ENCODE measurements at places on chromosomes 7 and 10.

DNA sequence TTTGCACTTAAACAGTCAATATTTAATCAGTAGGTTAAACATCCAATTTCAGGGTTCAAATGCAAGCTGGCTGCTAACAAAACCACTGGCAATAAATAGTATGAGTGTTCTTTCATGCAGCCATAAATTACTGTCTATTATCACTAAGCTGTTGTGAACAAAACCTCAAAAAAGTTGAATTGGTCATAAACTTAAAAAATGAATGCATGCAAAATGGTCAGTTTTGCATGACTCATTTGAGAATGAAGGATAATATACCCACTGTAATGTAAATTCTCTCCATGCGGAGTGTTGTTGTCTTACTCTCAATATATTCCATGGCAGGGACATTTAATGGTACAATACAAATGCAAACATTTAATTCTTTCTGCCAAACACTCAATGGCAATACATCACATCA lies 226.4 kb downstream of the MAGI2 start:
- DNase-seq = no peak

GRCh38 chr10:811379-812175 lies 119.9 kb downstream of the LARP4B start:
- no peak for DNase-seq

DNA sequence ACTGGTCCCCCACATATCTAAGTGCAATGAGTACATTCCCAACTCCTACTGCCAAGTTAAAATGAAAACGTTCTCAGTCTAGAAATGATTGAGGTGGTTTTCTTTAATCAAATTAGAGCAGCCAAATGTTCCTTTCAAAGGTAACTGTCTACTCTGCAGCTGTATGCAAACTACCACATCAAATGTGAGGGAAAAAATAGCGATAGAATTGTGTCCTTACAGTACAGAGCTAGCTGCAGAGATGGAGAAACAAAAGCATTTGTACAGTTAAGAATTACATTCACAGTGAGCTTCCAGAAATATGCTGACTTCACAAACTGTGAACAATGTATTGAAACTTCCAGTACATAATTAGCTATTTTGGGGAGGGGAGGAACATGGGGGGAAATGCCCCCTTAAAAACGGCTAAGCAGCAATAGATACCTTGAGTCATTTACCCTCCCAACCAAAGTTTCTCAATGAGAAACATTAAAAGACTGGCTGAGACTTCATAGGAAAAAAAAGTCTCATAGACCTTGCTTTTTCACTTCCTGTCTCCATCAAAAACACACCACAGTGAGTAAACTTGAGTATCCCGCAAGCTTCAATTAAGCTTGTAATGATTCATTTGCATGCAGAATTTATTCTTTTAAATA lies 22.9 kb downstream of the CDK6 start:
- no peak for DNase-seq

DNA sequence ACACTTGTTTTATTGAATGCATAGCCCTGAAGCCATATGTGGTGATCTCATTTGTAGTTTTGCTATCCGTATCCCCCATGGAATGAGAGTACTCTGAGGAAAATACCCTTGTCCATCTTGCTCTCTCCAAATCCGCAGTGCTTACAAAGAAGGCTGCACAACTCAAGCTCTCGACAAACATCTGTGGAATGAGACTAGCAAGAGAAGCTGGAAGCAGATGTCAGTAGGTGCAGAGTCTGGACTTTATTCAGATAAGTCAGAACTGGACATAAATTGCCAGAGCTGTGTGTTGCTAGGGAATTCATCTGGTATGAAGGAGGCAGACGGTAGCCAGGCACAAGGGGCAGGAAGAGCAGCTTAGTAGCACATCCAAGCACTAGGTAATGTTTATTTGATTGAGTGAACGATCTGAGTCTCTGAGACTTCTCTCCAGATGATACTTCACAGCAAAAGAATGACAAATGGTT lies 1046.2 kb downstream of the XPNPEP1 start:
- DNase-seq = no peak

DNA sequence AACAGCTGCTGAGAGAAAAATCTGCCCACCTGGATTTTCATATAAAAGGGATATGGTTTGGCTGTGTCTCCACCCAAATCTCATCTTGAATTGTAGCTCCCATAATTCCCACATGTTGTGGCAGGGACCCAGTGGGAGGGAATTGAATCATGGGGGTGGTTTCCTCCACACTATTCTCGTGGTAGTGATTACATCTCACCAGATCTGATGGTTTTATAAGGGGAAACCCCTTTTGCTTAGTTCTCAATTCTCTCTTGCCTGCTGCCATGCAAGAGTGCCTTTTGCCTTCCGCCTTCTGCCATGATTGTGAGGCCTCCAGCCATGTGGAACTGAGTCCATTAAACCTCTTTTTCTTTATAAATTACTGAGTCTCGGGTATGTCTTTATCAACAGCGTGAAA lies 20.8 kb upstream of the MKI67 start:
- no peak for DNase-seq

DNA sequence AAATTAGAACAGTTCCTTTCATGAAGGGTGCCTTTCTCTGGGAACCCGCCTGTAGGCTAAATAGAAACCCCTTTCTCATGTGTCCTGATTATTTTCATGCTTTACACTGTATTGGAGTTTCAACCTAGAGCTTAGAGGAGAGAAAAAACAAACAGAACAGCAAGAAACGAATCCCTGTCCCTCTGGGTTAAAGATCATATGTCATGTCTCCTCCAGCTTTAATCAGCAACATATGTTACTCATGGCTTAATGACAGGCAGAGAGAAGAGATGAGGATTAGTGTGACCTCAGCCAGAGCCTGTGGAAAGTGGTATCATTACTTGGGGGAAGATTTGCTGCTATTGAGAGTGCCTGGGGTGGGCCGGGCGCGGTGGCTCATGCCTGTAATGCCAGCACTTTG lies 32.1 kb downstream of the CRCP start:
- no peak for DNase-seq

DNA sequence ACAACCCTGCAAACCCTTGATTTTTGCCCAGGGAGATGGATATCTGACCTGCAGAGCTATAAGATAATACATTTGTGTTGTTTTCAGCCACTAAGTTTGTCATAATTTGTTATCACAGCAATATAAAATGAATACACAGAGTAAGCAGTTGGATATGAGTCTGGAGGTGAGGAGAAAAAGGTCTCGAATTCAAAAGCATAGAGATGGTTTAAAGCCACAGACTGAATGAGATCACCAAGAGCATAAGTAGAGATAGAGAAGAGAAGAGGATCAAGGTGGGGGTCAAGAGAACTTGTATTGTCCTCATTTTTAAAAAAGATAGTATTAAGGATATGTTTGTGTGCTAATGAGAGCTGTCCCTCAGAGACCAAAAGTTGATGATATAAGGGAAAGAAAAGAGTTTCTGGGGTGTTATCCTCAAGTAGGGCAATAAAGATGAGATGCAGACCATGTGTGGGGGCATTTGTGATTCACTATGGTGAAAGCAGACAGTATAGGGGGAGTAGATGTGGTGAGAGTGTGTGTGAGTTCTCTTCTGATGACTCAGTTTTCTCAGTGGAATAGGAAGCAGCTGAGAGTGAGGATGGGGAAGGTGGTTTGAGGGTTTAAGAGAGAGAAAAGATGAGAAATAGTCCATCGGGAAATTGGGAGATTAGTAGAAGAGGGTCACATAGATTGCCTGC lies 25.8 kb upstream of the PCGF5 start:
- DNase-seq = no peak

DNA sequence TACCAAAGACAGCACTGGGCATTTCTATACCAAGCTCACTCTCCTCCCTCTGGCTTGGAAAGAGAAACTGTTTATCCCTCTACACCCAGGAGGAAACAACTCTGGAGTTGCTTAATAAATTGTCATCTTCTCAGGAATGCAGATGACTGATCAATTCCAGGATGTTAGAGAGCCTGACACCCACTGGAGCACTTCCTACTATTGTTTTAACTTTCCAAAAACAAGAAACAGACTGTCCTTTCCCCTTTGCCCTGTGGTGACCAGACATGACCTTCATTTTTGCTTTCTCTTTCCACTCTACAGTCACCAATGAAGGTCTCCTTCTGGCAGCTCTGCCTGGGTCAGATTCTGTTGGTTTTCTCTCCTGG lies 19.6 kb downstream of the GIMAP4 start:
- no peak for DNase-seq

DNA sequence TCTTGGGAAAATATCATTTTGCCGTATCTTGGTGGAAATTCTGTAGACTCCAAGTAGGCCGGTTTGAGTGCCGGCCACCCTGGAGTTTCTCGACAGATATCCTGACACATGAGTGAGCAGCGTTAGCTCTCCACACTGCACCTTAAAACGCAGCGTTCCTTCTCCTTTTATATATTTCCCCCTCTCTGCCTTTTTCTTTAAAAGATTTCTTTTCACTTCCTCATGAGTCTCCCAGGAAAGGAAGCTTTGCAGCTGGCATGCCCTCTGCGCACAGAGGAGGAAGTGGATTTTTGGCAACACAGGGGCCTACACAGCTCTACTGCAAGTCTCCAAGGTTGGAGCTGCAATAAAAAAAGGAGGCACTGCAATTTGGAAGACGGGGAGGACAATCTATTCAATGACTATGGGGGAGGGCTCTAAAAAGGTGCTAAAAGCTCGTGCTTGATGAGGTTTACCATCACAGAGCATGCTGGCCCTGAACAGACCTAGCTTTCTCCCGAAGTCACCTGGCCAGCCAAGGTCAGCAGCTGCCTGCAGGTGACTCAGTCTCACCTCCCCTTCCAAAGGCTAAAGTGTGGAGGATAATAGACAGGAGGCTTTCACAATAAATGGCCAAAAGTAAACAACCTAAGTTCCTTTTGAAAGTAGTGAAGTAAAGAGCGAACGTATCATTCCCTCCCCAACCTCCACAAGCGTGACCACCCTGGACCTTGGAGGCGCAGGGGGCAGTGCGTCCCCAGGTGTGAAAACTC lies 252.8 kb downstream of the ZMYND11 start:
- DNase-seq = no peak

- DNase-seq = no peak
These were observed 219.7 kb downstream of the MTERF1 start for GRCh38 chr7:91660734-91661356.

- DNase-seq = no peak
These were observed 127.0 kb upstream of the FZD1 start for GRCh38 chr7:91137153-91137787.

DNA sequence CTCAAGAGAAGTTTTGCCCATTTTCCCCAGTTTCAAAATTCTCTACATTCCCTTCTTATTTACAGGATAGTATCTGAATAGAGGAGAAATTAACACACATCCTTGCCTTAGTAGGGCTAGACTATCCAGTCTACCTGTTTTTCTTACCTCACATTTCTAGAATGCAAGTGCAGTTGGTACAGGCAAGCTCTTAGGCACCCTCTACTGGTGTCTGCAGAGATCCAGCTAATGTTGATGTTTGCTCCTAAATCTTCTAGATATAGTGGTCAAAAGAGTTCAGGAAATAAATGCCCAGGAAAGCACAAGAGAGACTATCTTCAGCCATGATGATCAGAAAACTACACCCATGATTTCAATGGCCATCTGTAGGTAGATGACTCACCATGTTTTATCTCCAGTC lies 205.3 kb downstream of the HTR7 start:
- no peak for DNase-seq

DNA sequence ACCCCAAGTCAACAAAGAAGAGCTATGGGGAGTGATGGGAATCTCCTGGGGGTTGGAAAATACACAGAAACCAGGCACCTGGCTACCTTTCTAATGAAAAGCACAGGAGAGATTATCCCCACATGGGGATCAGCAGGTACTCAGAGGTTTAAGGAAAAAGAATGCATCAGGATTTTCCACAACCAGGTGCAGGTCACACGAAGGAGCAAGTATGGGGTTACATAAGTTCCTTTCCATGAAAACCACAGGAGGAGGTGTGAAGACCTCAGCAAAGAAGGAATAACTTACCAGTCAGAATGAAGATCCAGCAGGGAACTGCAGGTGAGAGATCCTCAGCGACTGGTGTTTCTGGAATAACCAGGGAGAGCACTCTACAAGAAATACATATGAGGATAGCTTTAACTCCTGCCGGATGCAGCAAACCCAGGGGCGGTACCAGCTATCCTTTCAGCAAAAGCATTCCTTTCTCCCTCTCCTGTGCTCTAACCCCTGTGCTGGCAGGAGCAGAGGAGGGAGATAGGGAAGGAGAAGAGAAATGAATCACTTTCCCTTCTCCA lies 116.7 kb upstream of the TMEM106B start:
- DNase-seq = no peak

DNA sequence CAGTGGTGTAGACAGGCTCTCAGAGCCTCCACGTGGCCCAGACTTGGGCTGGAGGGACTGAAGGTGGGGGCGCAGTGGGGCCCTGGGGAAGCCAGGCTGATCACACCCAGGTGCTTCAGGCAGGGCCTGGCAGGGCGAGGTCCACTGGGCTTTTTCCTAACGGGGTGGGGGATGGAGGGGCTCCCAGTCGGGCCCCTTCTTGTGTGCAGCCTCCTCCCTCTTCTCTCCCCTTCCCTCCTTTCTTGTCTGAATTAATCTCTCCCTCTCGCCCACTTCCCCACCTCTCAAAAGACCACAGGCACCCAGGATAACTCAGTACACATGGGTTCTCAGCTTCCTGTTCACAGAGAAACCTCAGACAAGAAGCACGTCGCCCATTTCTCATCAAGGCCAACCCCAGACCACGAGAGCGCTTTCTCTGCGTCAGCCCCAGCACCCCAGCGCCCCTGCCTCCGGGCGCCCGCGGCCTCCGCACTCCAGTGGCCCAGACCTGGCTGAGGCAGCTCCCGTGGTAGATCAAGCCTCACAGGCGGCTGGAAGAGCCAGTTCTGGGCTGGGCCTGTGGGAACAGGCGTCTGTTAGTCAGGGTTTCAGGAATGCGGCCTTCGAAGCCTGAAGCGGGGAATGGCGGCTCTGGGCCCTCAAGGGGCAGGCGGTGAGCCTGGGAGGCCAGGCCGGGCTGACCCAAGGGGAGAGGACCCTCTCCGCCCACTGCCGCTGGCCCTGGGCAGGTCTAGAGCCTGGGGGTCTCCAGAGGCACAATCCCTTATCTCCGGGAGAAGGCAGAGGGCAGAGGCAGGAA lies 50.6 kb downstream of the PWWP2B start:
- DNase-seq = peak; percentile 89

GRCh38 chr7:18461785-18462467 lies 33.6 kb upstream of the HDAC9 start:
- DNase-seq = no peak

DNA sequence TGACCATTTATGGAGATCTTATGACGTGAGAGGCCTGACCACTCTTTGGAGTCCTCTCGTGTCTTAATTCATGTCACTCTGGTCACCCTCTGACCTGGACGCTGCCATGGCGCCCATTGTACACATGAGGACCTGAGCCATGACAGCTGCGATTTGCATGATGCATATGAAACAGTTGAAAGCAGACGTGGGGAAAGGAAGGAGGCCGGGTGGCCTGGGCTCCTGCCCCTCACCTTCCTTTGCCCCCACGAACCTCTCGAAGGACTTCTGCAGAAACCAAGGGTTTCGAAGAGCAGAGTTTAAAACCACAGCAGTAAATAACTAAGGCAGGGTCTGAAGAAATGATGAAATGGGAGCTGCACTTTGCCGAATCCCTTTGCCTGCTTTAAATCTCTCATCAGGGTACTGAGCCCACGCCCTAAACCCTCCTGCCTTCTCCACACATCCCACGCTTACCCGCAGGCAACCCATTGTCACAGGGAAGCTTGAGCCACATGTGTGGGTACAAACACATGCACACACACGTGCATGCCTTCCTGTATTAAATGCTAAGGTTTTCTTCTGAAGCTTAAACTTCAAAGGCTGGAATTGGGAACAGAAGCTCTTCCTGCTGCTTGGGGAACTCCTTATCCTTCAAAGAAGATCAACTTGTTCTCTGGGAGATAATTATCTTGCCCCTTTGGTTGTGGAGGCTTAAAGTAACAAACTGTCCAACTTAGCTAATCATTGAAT lies 11.7 kb upstream of the CALML3 start:
- no peak for DNase-seq

- no peak for DNase-seq
These were observed 12.4 kb downstream of the CAMK2B start for GRCh38 chr7:44313016-44313415.

All from activated naive CD4-positive, alpha-beta T cell treated with anti-CD3 and anti-CD28 coated beads, Interleukin-2, amount 50 U/mL, for 72 hours (primary cell).